ENCODE measurements at places on chromosomes 4 and X.
A peak's percentile ranks its signal among the peaks of the same experiment; 100 is the strongest.

DNA sequence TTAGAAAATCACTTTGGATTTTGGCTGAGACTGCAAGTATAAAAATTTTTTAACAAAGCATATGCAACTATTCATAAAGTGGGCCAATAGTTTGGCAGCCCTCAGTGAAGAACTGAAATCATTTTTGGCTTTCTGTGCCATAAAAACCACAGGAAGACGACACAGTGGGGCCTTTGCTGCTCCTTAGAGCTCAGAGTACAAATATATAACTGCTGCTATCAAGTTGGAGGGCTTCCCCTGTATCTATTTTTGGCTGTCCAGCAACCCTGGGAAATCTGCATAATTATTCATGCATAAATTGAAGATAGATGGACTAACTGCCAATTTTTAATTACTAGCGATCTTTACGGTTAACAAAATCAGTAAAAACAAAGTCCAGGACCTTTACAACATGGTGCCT lies 51.5 kb upstream of the FTHL17 start:
- DNase-seq: no peak

GRCh38 chr4:8182858-8183725 lies 16.0 kb upstream of the SH3TC1 start:
- no peak for DNase-seq

DNA sequence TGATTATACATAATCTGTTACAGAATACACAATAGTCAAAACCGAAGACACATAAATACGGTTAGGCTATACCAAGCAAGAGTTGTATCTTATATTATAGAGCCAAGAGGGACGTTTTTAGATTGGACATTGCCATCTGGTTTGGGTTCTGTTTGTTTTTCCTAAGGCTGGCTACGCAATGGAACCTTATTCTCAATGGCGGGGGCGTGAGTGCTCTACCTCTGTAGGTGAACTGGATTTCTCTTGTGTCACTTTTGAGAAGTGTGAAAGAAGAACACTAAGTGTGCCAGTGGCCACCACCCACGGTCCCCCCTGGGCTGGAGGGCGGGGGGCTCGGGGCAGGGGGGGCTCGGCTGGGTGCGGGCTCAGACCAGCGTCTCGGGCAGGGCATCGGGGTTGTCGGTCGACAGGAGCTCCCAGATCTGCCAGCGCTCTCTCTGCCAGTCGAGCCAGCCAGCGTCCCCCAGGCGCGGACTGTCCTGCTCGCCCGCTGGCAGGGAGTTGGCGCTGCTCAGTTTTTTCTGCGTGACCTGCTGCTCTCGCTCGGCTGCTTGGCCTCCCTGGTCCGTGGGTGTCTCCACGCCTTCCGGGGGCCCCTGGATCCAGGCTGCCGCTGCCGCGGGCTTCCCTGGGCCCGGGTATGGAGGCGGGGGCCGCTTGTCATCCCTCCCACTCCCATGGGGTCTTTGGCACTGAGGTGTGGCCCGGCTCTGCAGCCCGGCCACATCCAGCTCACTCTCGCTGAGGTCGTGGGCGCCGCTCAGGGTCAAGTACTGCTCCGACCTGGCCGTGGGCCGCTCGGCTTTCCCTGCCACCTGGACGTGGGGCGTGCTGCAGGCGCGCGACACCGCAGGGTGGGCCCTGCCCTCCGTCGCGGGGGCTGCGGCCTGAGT lies 27.6 kb downstream of the HCCS start:
- DNase-seq: no peak

GRCh38 chrX:41082783-41083182 lies 2.5 kb upstream of the USP9X start:
- DNase-seq: no peak

DNA sequence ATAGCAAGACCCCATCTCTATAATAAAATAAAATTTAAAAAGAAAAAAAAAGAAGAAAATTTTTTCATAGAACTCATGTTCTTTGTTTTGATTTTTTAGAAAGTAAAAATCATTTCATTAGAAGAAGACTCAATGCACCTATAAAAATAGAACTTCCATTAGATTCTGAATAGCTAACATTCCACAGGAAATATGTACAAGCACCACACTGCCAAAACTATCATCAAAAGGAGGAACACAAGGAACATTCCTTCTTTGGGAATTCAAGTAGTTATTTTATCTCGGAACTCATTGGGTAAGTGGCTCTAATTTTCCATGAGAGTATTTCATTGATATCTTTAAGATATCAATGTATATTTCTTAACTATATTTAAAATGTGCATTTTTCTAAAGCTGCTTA lies 157.6 kb downstream of the CAMK2D start:
- DNase-seq: no peak

DNA sequence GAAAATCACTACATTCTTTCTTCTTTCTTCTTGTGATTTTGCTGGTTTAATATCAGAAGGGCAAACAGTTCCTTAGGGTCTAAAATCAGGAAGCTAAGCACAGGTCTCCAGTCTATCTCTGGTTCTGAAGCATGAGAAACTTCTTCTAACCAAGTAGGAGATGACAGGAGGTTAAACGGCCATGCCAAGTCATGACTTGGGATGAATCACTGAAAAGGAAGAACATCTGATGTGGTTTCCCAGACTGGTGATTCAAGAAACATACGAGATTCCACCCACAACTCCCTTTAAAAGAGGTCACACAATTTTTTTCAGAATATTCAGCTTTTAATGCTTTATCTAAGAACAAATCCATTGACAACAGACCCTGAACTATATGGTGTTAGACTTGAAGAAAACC lies 684.0 kb upstream of the PRKX start:
- DNase-seq: no peak

DNA sequence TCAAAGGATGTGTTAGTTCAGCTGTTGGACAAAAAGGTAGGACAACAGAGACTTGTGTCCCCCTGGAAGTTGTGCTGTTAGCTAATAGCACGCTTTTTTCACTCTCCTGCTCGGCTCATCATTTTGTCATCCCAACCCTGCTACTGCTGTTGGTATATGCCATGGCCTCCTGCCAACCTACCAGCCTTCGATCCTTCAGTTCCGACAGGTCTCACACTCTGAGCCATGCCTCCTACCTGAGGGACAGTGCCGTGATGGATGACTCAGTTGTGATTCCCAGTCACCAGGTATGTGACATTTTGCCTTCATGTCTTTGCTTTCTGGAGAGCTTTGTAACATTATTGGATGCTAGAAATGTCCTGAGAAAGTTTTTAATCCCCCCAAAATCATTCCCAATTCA lies 268.1 kb downstream of the ANK2 start:
- DNase-seq: no peak

GRCh38 chr4:16443504-16444088 lies 217.3 kb upstream of the TAPT1 start:
- DNase-seq: peak; percentile 37

GRCh38 chrX:21840193-21840545 lies 752 bp downstream of the MBTPS2 start:
- DNase-seq: no peak

DNA sequence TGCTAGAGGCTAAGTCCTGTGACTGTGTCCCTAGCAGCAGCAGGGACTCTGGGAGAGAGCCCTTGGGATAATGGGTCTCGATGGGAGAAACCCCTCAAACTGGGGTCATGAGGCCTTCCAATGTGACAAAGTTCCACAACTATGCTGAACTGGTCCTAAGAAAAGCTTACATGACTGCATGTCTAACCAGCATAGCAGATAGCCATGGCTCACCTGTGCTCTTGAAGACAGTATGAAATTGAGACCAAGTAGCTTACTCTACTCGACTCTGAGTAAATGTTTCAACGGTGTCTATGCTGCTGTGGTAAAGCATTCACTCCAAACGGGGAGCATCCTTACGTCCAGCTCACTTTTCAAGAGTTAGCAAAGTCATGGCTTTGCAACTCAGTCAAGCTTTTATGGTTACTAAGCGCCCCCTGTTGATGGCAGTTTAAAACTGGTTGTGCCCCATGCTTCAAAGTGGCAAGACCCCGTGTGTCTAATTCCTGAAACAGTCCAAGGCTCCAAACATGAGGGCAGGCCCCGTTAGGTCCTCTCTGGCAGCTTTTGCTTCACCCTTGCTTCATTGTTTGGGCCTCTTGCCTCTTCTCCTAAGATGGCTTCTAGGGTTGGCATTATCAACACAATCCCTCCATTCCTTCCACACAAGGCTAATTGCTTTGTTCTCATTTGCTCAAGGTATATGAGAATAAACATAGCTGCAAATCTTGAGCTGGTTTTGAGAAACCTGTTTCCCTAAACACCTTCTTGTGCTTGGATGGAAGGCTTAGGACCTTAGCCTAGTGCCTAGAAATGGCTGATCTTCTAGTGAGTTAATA lies 46.6 kb downstream of the CCNG2 start:
- DNase-seq: peak; percentile 90

DNA sequence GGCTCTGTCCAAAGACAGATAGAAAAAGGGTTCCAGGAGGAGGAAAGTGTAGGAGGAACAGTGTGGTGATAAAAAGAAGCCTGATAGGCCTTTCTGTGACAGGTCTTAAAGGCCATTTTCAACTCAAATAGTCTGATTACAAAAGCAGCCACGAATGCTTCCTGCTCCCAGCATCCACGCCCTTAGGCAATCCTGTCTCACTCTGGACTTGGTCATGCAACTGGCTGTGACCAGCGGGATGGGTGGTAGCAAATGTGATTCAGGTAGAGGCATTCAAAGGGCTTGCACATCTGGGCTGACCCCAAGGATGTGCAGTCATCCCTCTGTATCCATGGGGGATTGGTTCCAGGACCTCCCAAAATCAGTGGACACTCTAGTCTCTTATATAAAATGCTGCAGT lies 14.4 kb upstream of the SEPSECS start:
- no peak for DNase-seq

GRCh38 chrX:15216280-15216679 lies 53.6 kb downstream of the ASB9 start:
- no peak for DNase-seq

DNA sequence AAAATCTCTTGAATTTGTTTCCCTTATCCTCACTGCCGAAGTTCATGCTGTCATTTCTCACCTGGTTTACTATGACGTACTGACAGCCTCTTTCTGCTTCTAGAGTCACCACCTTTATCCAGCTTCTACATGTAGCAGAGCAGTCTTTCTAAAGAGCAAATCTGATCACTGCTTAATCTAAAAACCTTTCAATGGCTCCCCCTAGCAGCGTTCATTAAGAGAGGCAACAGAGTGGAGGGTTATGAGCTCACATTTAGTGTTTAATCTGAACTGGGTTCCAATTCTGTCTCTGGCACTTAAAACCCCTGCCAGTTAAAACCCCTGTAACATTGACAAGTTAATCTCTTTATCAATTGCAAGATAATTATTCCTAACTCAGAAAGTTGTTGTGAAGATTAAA lies 4.4 kb downstream of the RBPJ start:
- DNase-seq: peak; percentile 68

GRCh38 chr4:177369372-177369771 lies 59.7 kb downstream of the NEIL3 start:
- no peak for DNase-seq

GRCh38 chrX:20066968-20067708 lies 49.6 kb downstream of the MAP7D2 start:
- peak; percentile 63 for DNase-seq

GRCh38 chrX:67582436-67582835 lies 38.6 kb downstream of the AR start:
- DNase-seq: no peak

DNA sequence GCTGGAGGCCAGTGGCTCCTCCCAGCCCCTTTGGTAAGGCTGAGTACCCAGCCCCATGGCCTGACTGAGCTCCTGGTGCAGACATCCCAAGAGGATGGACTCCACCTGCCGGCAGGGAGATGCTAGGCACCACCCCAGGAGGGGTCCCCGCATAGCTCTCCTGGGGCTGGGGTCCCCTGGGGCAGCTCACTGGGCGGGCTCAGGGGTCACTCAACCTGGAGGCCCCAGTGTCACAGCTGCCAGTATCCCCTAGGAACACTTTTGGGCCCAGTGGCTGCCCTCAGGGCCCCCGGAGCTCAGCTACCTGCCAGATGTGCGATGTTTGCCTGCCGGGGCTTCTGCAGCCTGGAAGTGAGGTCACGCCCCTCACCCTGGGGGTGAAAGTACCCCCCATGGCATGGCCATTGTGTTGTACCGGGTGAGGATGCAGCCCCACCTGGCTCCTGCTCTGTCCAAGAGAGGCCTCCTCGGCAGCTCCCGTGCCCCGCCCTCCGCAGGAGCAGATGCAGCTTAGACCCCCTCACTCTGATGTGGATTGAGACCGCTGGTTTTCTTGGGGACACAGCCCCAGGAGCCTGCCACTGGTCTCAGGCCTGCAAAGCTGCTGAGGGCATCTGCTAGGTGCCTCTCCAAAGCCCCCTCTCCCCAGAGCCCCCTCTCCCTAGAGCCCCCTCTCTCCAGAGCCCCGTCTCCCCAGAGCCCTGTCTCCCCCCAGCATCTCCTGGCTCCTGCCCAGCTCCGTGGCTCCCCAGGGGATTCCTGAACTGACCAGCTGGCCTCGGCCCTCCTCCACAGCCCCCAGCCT lies 6.7 kb upstream of the HGFAC start:
- no peak for DNase-seq

- no peak for DNase-seq
Observed at GRCh38 chr4:145679991-145680455, at the start of gene C4orf51. Gene C4orf51 (plus strand): TSS chr4:145680146. CDS start chr4:145680204, 58 bp downstream.

- no peak for DNase-seq
Observed at GRCh38 chr4:139860435-139861024, 194.9 kb downstream of the MGST2 start.

- peak; percentile 9 for DNase-seq
Observed at GRCh38 chr4:174604198-174604597, 81.9 kb upstream of the HPGD start.

DNA sequence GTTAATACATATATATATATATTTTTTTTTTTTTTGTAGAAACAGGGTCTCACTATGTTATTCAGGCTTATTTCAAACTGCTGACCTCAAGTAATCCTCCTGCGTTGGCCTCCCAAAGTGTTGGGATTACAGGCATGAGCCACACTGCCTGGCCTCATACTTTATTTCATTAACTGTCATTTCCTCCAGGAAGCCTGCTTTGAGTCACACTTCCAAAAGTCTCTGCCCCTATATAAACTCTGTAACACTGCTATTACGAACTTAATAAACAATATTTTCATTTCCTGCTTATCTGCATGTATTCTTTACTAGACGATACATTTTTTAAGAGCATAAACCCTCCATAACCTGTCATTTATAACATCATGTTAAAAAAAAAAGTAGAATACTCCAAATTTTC lies 167.2 kb downstream of the WDFY3 start:
- no peak for DNase-seq

GRCh38 chr4:181637186-181638105 lies 605.8 kb upstream of the TENM3 start:
- no peak for DNase-seq

DNA sequence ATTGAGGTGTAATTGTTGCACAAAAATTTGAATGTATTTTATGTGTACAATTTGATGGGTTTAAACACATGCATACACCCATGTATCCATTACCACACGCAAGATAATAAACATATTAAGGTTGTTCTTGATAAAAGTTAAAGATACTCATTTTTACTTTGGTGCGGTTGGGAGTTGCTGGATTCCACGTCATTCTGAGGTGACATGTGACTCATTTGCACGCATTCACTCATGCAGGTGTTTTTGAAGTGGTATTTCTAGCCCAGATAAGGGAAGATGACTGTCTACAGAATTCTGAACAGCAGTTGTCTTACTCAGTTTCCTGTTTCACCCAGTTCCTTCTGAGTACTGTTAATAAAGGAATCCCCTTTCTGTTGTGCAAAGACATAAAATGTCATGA lies 142.0 kb downstream of the RTL3 start:
- DNase-seq: no peak
